ENCODE measurements at places on chromosomes 7 and 10.

GRCh38 chr10:112546474-112546873, 99.5 kb downstream of the VTI1A start:
- DNase-seq = no peak

GRCh38 chr7:46900312-46901263, 681.3 kb downstream of the TNS3 start:
- no peak for DNase-seq

DNA sequence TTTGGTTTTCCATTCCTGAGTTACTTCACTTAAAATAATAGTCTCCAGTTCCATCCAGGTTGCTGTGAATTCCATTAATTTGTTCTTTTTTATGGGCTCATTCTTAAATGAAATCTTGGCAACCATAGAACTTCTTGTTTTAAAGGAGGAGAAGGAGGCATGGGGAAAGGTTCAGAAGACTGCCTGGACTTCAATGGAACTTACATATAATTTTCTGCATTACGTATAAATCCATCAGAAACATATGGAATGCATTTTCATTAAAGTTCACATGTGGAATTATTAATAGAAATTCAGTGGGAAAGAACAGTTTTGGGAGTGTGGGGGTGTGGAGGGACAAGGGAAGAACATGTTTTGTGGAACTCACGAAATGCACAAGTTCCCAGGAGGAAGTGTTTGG, 176.6 kb upstream of the PRKCQ start:
- DNase-seq = no peak

DNA sequence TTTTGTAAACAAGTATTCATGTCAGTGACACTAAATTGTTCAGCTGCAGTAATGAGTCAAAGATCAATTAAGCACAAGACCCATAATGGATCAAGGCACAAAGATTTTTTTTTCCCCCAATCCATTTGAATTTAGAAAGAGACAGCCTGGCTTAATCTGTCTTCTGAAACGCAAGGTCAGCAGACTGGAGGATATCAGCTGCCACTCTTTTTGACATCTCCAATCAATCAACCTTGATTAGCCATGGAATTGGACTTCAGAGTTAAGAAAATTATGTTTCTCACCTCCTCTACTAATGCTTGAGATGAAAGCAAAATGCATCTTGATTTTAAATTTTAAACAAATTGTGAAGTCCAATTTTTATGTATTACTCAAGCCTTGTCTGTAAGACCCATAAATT, 642.4 kb upstream of the STEAP1 start:
- no peak for DNase-seq

DNA sequence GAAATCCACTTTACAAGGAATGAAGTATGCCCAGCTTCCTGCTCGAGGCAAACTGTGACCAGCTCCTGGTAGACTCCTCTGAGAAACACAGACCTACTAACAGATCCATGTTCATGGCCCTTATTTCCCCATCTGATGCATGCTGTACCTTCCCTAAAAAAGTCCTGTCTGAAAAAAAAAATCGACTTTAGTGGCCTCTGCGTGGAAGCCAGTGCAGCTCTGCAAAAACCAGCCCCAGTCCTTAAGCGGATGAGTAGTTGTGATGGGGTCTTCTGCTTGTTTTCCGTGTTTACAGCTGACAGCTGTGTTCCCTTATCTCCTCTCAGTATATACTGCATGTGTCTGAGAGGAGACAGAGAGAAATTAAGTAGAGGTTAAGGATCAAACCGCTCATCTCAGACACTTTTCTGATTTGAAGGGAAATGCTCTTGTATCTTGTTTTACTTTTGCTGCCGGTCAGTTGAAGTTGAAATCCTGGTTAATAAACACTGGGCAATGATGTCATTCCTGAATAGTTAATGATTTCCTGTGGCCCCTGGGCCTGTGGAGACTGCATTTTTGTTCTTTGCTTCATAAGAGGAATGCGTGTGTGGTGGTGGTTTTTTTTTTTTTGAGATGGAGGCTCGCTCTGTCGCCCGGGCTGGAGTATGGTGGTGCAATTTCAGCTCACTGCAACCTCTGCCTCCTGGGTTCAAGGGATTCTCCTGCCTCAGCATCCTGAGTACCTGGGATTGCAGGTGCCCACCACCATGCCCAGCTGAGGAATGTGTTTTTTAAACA, 67.6 kb downstream of the DOCK1 start:
- no peak for DNase-seq

DNA sequence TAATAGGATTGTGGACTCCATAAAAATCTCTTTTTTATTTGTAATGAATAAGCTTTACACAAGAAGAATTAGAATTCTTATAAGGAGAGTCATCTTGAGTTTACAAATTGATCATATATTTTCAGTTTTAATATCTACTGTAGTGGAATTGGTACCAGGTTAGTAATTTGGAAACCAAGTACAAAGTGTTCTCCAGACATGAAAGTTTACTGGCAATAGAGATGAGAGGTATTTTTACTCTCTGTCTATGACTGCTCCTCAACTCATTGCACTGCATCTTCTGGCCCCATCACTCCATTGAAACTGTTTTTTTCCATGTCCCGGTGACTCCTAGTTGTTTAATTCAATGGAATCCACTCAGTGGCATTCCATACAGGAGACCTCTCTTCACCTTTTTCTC, 164.5 kb upstream of the SMIM30 start:
- no peak for DNase-seq

- DNase-seq = no peak
Observed at GRCh38 chr7:42247301-42247700, 10.3 kb upstream of the GLI3 start.

- no peak for DNase-seq
Observed at GRCh38 chr7:151551820-151552219, 32.1 kb upstream of the RHEB start.

GRCh38 chr10:42111661-42112330, 526.6 kb downstream of the ZNF33B start:
- no peak for DNase-seq

Data from omental fat pad (tissue), 4 donors.